Activated CD8-positive, alpha-beta memory T cell treated with anti-CD3 and anti-CD28 coated beads for 1 hour (primary cell): ENCODE measurements at places on chromosomes 7 and 10.

GRCh38 chr7:150564006-150564405 lies 3.2 kb upstream of the GIMAP4 start:
- DNase-seq = no peak

DNA sequence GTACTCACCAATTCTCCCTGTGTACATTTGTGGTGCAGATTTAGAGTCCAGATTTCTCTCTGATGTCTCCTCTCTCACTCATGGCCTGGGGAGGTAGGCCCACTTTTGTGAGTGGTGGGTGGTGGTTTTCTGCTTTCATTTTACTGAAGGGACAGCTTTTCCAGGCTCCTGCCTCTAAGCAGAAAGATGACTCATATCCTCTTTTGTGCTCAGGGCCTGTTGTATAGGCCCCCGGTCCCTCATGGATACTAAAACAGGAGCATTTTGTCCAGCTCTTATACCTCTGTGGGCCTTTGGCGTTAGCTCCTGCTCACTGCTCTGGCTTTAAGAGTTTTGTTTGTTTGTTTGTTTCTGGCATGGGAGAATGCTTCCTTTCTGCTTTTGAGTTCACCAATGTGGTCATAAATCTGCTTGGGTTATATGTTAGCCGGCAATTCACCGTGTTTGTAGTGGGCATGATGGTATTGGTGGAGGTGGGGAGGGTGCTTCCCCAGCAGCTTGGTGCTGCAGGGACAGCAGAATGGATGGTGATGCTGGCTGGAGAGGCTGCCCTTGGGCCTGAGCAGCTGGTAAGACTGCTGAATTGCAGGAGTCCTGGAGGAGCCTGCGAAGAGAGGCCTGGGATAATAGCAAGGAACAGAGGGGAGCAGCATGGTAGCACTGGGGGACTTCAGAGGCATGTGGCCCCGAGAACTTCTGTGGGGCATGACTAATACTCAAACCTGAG lies 468.7 kb downstream of the RPS24 start:
- no peak for DNase-seq

- DNase-seq = no peak
Measured at GRCh38 chr7:132580277-132580676, 4.0 kb upstream of the PLXNA4 start.

GRCh38 chr7:155191901-155192478 lies 105.7 kb upstream of the INSIG1 start:
- no peak for DNase-seq

DNA sequence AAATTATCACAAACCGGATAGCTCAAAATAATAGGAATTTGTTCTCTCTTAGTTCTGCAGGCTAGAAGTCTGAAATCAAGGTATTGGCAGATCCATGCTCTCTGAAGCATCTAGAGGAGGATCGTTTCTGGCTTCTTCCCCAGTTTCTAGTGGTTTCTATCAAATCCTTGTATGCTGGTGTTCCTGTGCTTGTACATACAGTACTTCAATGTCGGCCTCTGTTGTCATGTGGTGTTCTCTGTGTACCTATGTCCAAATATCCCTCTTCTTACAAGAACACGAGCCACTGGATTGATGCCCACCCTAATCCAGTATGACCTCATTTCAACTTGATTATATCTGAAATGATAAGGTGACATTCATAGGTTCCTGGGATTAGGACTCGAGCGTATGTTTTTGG lies 9.8 kb upstream of the TAX1BP1 start:
- no peak for DNase-seq

- DNase-seq = no peak
Measured at GRCh38 chr7:77674878-77675277, 21.4 kb upstream of the RSBN1L start.

- DNase-seq = peak; percentile 49
Measured at GRCh38 chr10:69087590-69088470, at the start of gene SRGN. Gene SRGN, plus strand, starts transcription at chr10:69088103. Its CDS starts 55 bp downstream, at chr10:69088158.
